ENCODE measurements at places on chromosomes 13 and 19. TPM values are rescaled to one million over a fixed set of nuclear protein-coding genes. Genes with fewer than 3 reads are reported as not detected.

GRCh38 chr13:48961379-48961778 is 14.3 kb upstream of the FNDC3A start:
- no peak for DNase-seq

DNA sequence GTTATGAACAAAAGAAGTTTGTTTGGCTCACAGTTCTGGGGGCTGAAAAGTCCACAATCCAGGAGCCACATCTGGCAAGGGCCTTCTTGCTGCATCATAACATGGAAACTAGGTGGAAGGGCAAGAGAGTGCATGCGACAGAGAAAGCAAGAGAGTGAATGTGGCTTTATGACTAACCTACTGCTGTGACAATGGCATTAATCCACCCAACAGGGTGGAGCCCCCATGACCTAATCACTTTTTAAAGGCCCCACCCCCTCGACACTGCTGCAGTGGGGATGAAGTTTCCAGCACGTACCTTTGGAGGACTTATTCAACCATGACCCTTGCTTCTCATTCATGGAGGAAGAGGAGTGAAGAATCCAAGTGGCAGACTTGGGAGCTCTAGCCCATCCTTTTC is 30.0 kb upstream of the RFXAP start:
- peak; percentile 24 for DNase-seq

DNA sequence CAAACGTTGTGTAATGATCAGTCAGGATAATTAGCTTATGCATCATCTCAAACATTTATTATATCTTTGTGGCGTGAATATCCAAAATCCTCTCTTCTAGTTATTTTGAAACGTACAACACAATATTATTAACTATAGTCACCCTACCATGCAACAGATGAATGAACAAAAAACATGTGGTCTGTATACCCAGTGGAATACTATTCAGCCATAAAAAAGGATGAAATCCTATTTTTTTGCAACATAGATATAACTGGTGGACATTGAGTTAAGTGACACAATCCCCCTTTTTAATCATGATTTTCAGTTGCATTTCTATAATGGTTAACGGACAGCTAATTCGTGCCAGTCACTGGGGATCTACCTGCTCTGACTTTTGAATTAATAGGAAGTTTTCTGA is 145.6 kb downstream of the SOX1 start:
- DNase-seq, result no peak

GRCh38 chr13:20044086-20044485 is 85.6 kb downstream of the ZMYM2 start:
- DNase-seq, result no peak

DNA sequence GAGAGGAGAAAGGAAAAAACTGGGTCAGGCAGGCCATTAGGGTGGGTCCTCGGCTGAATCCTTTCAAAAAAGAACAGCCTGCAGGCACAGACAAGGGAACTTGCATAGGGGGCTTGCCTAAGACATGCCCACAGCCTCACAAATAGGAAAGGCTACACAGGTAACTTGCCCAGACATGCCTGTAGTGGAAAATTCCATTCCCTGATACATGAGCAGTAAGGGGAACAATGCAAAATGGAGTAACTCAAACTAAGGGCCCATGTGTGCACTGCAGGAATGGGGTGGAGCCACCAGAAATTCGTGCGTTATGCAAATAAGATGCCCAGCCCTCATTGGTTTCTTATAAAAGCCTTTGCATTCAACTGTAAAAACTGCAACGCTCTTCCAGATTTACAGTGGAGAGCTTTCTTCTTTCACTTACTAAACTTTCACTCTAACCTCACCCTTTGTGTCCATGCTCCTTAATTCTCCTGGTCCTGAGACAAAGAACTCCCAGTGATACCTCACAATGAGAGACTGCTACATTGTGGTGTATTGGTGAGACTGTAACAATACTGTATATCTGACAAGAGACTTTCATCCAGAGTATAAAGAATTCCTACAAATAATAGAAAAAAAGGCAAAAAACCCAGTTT is 59.5 kb upstream of the SLITRK1 start:
- DNase-seq, result peak; percentile 21

GRCh38 chr13:95391785-95392184 is 90.5 kb upstream of the ABCC4 start:
- DNase-seq, result no peak

DNA sequence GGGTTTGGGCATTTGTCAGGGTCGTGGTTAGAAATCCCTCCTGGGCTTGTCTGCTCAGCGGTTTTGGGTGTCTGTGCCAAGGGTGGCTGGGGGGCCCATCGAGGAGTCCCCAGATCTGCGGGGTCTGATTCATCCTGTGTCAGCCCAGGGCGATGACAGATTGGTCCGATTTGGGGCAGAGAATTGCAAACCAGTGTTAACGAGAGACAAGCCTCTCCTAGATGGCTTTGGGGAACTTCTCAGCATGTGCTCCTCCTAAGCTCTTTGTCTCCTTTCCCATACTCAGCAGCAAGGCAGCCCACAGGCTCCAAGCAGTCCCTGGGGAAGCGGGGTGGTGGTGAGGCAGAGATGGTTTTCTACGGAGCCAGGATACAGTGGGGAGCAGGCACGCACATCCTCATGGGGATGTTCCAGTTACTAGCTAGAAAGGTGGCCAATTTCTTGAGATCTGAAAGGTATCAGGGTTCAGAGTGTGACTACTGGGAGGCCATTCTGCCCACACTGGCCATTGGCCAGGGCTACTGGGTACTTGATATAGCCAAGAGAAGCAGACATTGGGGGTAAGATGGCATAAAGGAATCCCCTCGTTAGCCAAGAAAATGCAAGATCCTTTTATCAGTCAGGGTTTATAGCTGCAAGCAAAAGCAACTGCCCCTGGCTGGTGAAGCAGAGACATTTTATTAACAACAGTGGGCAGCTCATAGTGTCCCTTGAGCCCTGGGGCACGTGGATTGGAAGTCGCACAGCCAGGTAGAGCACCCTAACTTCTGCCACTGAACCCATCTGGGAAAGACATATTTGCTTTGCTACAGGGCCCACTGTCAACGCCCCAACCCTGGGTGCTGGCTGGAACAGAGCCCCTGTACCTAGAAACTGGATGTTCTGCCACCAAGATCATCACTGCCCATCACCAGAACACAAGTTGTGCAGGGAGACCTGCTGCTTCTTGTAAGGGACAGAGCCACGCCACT is 63.6 kb downstream of the RGCC start:
- peak; percentile 23 for DNase-seq

GRCh38 chr19:53646144-53646543 is 14.3 kb downstream of the DPRX start:
- DNase-seq, result no peak

DNA sequence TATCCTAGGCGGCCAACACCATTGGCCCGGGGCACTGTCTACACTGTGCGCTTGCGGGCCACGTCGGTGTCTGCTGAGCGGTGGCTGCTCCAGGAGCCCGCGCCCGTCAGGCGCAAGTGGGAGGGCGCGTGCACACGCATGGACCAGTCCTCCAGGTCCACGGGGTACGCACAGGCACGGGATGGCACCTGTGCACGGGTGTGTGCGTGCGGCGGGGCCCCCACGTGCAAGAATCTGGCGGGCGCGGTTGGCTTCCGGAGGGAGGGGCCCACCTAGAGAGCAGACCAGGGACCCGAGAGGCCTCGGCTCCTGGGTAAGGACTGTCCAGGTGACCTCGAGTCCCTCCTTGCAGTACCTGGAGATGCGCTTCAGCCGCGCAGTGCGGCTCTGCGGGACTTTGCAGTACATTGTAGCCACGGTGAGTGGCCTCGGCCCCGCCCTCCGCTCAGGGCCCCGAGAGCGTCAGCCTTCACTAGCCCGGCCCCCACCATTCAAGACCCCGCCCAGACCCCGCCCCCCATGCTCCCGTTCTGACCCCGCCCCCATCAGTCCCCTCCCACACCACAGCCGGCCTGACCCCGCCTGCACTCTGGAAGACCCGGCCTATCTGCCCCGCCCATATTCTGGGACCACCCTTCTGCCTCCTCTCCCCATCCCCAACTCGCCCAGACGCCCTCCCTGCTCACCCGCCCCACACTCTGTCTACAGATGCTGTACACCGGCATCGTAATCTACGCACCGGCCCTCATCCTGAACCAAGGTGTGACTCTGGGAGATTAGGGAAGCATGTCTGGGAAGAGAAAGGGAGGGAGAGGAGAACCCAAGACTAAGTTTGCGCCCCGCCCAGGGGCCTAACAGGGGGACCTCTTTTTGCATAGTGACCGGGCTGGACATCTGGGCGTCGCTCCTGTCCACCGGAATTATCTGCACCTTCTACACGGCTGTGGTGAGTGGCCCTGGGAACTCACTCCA is 2.3 kb downstream of the SLC5A5 start:
- DNase-seq, result no peak

DNA sequence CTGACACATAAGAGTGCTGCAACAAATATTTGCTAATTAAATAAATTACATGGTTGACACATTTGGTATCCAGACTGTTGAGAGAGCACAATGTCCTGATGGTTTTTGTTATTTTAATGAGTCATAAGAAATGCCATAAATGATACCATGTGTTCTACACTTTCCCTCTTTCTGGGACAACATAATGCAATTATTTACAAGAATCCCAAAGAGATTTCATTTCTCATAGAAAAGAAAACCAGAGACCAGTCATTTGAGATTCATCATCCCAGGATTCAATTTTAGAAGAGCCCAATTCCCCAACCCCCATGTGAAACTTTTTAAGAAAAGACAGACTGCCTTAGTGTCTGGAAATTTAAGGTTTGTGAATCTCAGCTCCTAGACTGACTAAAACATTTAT is 399.6 kb downstream of the DCT start:
- peak; percentile 61 for DNase-seq

ZNF253 gene
- total RNA-seq, result 5.6 TPM
